Epithelial cell of proximal tubule (primary cell): ENCODE measurements at places on chromosomes 5 and 9. TPM values are rescaled to one million over a fixed set of nuclear protein-coding genes. Genes with fewer than 3 reads are reported as not detected.

The SSNA1 gene
- total RNA-seq = 139 and 185 TPM in 2 replicates

The GABRA6 gene
- not detected in 2 replicates for total RNA-seq

DNA sequence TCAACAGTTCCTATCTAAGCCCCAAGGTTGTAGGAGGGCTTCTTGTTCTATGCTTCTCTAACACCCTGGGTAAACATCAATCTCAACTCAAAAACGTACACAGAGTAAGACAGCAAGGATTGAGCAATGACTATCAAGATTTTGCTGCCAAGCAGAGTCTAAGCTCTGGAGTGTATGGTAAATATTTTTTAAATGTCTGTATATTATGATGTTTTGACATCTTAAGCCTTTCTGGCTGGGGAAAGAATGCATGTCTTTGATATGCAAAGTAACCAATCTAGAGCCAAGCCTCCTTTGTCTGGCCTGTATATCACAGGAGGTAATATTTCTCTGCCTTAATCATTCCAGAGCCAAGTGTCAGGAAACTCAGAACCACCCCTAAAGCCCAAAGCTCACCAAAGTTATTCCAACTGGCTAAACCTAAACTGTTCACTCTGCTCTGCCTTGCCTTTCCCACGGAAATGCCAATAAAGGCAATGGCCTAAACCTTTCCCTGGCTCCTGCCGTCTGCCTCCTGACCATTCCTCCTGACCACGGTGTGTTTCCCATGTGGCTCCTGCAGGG, 45.2 kb downstream of the YIPF5 start:
- no peak for DNase-seq

DNA sequence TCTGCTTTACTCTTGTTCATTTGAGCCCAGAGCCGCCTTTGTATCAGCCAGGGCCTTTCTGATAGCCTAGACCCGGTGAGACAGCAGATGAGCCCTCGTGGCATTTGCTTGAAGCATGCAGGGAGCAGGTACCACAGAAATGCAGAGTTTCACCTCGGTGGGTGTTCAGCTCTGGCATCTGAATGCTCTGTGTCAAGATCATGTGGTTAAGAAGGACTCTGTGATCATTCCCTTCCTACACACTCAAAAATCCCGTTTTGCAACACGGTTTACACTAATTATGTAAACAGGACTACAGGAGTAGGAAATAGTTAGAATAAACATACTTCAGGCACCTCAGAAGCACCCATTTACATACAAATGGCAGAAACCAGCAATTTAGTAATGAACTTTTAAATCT, 67.2 kb downstream of the MVB12B start:
- no peak for DNase-seq

GRCh38 chr5:136446565-136446964, 81.2 kb upstream of the TRPC7 start:
- no peak for DNase-seq

- DNase-seq = no peak
Observed at GRCh38 chr9:129126749-129127618, 15.8 kb downstream of the PTPA start.

- DNase-seq = no peak
Observed at GRCh38 chr5:94691291-94691690, 72.8 kb downstream of the SLF1 start.

DNA sequence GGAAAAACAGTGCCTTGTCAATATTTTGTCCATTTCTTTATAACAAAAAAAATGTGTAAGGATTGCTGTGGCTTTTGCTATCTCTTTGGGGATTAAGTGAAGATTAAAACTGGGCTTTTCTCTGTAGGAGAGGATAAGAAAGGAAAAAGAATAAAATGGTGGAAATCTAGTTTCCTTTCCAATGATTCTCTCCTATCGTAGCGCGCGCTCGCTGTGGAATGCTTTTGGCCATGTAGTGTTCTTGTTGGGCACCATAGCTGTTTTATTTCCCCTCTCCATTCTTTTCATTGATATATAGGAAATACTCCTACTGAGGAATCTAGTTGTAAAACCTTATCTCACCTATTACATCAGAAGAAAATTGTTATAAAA, 1.5 kb downstream of the STXBP1 start:
- DNase-seq = no peak
